ENCODE measurements at places on chromosomes 7 and 10.
A peak's percentile ranks its signal among the peaks of the same experiment; 100 is the strongest.

- no peak for DNase-seq
Measured at GRCh38 chr7:104891949-104892348, 122.1 kb upstream of the KMT2E start.

DNA sequence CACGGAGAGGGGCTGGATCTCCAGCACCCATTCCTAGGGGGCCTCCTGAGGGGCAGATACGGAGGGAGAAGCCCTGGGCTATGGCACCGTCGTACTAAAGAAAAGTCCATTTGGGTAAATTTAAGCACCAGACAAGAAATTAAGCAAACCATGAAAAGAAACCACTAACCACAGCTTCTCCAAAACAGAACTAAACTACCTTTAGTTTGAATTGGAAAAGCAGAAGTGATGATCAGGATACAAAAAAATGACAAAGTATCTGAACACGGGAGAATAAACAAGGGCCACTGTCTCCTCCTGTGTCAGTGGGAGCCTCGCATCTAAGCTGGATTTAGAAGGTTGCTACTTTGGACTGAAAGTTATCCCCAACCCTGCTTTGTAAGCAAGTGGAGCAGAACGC, 69.1 kb downstream of the DIP2C start:
- DNase-seq: no peak

GRCh38 chr7:94170836-94171235, 166.7 kb upstream of the BET1 start:
- no peak for DNase-seq

- DNase-seq: no peak
Measured at GRCh38 chr7:129454249-129454551, 20.0 kb downstream of the STRIP2 start.

GRCh38 chr10:65571011-65571570, 1354.7 kb upstream of the LRRTM3 start:
- no peak for DNase-seq

- peak; percentile 50 for DNase-seq
Measured at GRCh38 chr10:49115015-49115795, at the start of gene VSTM4. Gene VSTM4 (minus strand): TSS chr10:49115522. CDS start chr10:49115485, 37 bp downstream.

GRCh38 chr7:30206942-30207341, 72.2 kb downstream of the MTURN start:
- DNase-seq: no peak

DNA sequence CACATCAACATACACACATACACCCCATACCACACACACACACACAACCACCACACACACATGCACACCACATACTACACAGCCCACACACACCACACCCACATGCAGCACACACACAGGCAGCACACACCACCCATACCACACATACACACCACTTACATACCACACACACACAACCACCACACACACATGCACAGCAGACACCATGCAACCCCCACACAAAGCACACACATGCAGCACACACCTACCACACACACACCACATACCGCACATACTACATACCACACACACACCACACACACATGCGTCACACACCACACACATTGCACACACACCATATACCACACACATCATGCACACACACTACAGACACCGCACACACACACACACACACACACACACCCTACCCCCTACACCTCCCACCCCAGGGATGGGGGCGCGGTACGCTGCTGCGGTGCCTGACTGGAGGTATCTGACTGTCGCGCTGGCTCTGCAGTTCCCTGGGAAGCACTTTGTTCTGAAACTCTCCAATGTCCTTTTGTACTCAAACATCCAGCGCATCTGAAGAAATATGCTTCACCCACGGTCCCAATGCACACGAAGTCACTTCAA, 5.4 kb upstream of the TRPV6 start:
- no peak for DNase-seq

DNA sequence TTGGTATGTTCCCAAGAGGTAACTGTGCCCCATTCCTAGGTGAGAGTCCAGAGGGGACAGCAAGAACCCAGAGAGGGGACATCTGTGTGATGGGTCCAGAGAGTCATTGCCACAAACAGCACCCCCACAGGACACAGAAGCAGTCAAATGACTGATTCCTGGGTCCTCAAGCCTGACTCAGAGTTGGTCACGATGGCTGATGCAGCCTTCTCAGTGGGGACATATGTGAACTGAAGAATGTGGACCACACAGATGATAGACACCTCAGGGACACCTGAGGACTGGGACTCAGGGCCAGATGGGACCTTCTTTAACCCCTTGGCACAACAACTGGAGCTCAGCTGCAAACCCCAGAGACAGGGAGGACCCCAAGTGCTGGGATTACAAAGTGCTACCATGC, 96.5 kb downstream of the STRA8 start:
- DNase-seq: no peak

- DNase-seq: no peak
Measured at GRCh38 chr10:1626835-1627234, 110.5 kb downstream of the ADARB2 start.

- no peak for DNase-seq
Measured at GRCh38 chr10:70573599-70574506, 28.7 kb downstream of the PRF1 start.

DNA sequence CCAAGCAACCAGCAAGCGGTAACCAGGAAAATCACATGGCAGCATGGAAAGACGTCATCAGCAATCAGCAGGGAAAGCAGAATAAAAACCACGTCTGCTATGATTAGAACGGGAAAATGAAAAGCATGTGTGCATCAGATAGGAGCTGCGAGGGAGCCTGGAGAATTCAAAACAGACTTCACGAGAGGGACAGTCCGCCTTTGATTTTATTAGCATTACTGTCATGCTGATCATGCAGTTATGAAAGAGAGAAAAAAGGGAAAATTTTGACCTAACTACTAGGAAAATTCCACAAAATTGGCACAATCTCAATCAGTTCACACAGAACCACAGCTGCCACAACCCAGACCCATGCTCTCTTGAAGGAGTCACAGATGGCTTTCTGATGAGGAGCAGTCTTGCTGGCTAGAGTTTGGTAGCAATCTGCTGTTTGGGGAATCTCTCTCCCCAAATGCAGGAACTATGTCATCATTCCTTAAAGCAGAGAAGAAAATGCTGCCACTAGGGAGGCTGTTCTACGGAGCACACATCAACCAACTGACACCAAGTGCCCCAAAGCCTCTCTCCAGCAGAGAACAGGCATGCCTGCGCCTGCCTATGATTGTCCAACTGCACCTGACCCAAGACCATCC, 295.9 kb downstream of the TNS3 start:
- DNase-seq: no peak

- no peak for DNase-seq
Measured at GRCh38 chr7:78261302-78261701, 462.7 kb downstream of the PHTF2 start.

- no peak for DNase-seq
Measured at GRCh38 chr10:3852147-3852904, 67.3 kb upstream of the KLF6 start.

- DNase-seq: no peak
Measured at GRCh38 chr10:82661701-82662100, 786.7 kb downstream of the NRG3 start.

GRCh38 chr7:91570560-91570959, 306.3 kb downstream of the FZD1 start:
- no peak for DNase-seq

DNA sequence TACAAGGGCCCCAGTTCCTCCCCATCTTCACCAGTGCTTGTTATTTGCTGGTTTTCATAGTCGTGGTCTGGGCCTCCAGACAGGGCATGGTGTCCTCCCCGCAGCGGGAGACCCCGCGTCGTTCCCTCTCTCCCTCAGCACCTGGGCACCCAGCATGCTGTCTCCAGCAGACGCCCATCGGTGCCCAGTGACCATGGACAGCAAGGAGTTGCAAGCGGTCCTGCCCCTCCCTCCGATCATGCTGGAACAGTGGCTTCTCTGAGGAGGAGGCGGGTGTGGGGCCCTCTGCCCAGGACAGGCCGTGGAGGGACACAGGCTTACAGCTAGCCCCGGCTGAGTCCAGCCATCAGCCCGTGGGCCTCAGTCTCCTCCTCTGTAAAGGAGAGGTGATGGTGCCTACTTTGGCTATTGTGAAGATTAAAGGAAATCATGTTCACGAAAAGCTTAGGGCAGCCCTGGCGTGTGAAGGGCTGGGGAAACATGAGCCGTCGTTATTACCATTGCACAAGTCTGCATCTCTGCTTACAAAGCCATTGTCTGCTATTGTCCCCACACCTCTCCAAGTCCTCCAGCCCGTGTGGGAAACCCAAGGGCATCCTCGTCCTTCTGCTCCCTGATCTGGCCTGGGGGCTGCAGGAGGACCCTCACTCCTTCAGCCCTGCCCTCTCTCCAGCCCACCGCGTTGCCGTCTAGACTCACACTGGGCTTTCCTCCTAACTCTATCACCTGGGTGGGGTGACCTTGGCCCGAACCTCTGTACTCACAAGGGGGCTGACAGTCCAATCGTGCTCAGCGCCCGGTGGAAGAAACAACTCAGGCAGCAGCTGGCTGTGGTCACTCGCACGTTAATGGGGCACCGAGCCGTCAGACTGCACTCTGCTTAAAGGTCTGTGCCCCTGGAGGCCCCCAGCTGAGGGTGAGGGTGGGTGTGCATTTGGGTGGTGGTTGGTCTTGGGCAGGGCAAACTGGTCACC, 29.9 kb downstream of the EN2 start:
- DNase-seq: no peak

DNA sequence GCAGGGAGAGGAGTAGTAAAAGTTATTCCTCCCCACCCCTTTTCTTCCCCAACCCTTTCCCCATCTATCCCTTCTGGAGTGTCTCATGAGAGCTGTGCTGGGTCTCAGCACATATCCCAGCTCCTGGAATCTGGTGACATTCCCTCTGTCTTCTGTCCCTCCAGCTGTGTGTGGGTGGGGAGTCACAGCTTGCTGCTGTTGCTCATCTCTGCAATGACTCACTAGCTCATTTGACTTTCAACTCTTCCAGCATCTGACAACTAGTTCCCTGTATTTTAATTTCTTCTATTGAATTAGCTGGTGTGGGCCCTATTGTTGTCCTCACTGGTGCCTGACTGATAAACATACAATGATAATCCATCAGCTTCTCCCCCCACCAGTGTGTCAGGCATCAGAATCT, 198.9 kb upstream of the AUTS2 start:
- no peak for DNase-seq

GRCh38 chr10:74677951-74678350, 148.4 kb upstream of the KAT6B start:
- no peak for DNase-seq

- no peak for DNase-seq
Measured at GRCh38 chr10:3778692-3779157, 6.3 kb downstream of the KLF6 start.

DNA sequence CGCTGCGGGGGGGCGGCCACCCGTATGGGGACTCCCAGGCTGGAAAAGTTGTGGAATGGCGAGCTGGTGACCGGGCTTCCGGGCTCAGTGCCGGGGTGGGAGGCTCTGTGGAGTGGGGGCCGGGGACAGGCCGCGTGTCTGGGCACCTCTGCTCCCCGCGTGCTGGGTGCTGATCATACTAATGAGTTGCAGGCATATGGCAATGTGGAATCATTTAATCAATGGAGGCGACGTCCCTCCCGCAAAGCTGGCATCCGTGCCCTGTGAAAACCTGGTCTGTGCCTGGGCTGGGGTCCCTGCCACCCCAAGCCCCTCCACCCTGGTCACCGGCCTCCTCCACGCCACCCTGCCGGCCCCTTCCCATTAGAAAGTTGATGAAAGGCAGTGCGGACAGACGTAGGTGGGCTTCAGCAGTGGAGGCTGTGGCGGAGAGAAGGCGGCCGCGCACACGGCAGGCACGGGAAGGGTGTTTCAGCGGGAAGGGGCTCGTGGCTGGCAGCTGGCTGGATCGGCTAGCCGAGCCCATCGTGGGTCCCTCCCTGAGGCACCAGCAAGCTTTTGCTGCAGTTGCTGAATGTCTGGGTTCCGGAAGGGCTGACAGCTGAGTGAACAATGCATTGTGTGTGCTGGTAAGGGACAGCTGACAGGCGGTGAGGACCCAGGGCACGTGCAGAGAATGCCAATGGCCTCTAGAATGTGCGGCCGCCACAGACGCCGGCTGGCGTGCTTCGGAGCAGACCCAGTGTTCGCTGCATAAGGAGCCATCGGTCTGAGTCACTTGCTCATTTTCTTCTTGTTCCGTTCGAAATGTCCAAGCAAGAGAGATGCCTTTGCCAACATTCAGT, 1.5 kb downstream of the ADGRA1 start:
- no peak for DNase-seq

- DNase-seq: no peak
Measured at GRCh38 chr10:120607710-120608703, 151.0 kb downstream of the PLPP4 start.

- DNase-seq: no peak
Measured at GRCh38 chr7:45087301-45088145, 1.2 kb downstream of the NACAD start.

- DNase-seq: no peak
Measured at GRCh38 chr7:132457658-132458057, 118.6 kb downstream of the PLXNA4 start.

DNA sequence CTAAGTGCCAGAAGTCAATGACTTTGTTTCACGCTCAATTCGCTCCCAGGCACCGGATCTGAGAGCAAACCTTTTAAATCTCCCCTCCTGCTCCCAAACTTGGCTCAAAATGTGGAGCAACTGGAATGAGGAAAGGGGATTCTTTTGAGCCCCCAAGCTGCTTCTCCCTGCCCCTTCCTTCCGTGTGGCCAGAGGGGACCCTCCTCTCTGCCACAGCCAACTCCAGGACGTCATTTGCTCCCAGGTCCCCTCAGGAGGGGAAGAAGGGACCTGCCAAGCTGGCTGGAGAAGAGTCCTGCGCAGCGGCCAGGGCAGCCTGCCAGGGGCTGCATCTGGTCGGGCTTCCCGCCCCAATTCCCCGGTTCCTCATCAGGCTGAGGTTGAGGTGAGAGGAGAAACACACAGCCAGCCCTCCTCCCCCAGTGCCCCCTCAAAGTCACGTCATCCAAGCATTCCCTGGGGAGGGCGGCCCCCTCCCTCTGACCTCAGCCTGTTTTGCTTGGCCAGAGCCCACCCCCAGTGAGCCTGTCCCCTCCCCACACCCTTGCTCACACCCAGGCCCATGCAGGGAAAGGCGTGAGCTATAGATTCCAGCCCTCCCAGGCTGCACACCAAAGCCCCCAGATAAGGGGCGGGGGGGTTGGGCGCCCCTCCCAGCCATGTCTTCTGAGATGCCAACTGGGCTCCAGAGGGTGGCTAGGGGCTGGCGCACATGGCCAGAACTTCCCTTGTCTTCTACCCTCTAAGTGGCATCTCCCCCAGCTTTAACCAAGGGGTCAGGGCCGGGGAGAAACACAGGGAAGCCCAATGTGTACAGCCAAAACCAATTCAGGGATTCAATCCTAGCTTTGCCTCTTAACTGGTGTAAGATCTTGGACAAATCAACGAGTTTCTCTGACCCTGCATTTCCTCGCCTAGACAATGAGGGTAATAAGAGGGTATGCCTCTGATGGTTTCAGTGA, 35.0 kb downstream of the SH3PXD2A start:
- DNase-seq: no peak

GRCh38 chr7:116517626-116518025, 7.2 kb upstream of the CAV1 start:
- no peak for DNase-seq

- DNase-seq: peak; percentile 45
Measured at GRCh38 chr10:127492607-127493250, 56.4 kb upstream of the NPS start.

GRCh38 chr7:17557251-17557671, 258.8 kb downstream of the AHR start:
- no peak for DNase-seq

GRCh38 chr10:6148251-6148701, 54.5 kb upstream of the PFKFB3 start:
- DNase-seq: no peak

GRCh38 chr7:714251-714671, 12.2 kb upstream of the DNAAF5 start:
- DNase-seq: no peak

GRCh38 chr7:10106609-10107008, 867.1 kb upstream of the PHF14 start:
- no peak for DNase-seq

GRCh38 chr7:151631953-151632749, 112.5 kb upstream of the RHEB start:
- peak; percentile 82 for DNase-seq

Measured in WTC11 (cell line).